ENCODE measurements at places on chromosomes 16 and 17.

- DNase-seq = no peak
Observed at GRCh38 chr17:82963104-82963950, 116.1 kb upstream of the METRNL start.

- no peak for DNase-seq
Observed at GRCh38 chr16:86534779-86535615, 20.0 kb downstream of the MTHFSD start.

GRCh38 chr17:82898976-82899514 is 59.2 kb upstream of the ZNF750 start:
- DNase-seq = no peak

DNA sequence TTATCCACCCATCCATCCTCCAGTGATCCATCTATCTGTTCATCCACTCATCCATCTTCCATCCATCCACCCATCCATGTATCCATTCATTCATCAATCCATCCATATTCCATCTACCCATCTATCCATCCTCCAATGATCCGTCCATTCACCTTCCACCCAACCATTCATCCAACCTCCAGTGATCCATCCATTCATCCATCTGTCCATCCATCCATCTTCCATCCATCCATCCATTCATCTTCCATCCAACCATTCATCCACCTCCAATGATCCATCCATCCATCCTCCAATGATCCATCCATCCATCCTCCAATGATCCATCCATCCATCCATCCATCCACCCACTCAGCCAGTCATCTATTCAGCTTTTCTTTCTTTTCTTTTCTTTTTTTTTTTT is 156.5 kb upstream of the WSCD1 start:
- no peak for DNase-seq

GRCh38 chr17:64998436-64999190 is 57.9 kb downstream of the GNA13 start:
- no peak for DNase-seq

DNA sequence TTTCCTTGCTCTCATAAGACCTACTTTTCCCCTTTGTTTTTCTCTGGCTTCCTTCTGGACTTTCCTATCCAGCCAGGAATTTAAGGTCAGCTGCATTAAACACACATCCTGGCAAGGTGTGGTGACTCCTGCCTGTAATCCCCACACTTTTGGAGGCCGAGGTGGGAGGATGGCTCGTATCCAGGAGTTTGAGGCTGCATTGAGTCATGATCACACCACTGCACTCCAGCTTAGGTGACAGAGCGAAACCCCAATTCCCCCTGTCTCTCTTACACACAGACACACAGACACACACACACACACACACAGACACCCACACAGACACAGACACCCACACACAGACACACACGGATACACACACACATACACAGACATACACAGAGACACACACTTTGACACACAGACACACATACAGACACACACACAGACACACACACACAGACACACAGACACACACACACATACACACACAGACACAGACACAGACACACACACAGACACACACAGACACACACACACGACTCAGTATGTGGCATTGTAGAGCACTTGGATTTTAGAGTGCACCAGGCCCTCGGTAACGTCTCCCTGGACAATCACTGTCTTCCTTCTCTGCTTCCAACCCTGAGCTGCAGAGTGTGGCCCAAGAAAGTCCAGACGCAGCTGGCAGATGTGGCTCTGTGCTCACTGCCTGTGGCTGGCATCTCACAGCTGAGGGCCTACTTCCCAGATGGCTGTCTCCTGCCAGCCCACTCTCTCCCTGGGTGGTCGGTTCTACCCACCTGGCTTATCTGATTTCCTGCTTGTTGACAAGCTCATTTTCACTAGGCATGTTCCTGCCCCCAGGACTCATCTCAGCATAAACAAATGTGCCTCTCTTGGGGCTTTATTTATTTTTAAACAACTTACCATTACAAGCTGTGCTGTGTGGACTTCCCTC is 39.0 kb downstream of the NLRP1 start:
- DNase-seq = no peak

DNA sequence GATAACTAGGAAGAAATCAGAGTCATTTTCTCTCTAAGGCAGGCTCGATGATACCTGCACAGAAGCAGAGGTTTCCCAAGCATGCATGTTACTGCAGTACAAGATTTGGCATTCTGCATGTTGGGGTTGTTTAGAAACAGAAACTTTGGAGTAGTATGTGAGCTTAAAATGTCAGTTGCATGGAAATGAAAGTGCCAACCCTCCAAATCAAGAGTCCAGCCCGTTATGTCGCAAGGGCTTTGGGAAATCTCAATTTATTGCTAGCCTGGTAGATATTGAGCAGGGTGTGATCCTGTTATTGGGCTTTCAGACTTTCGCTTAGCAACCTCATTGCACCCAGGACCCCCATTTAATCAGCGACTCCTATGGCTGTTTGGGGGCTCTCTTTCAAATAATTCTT is 490.8 kb downstream of the MAF start:
- no peak for DNase-seq

GRCh38 chr16:2692251-2692947 is 10.1 kb downstream of the KCTD5 start:
- DNase-seq = no peak

DNA sequence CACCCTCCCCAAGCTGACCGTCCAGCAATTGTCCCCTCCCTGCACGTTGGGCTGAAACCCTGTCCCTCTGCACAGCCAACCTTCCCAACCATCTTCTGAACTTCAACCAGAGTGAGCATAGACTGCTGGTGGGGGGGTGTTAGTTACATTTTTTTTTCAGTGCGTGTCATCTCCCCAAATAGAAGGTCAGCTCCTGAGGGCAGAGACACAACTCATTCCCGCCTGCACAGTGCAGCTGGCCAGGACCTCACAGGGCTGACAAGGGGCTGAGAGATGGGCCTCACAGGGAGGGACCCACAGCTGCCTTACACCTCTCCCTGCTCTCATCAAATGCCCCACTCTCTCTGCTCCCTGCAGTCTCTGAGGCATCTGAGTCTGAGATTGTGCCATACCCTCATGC is 8.4 kb downstream of the SRL start:
- DNase-seq = no peak

DNA sequence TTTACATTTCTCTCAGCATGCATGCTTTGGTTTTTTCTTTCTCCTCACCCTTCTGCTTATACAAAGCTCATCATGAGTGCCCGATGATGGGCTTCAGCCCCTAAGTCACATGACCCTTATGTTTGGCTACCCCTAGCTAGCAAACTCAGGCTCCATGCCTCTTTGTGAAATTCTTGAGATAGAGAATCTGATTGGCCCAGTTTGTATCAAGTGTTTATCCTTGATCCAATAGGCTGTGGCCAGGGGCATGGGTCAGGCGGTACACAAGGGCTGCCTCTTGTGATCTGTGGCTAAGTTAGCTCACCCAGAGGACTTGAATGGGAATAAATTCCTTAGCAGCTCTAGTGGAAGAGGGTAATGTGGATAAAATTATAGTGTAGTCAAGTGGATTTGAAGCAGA is 11.5 kb upstream of the TOX3 start:
- DNase-seq = no peak

DNA sequence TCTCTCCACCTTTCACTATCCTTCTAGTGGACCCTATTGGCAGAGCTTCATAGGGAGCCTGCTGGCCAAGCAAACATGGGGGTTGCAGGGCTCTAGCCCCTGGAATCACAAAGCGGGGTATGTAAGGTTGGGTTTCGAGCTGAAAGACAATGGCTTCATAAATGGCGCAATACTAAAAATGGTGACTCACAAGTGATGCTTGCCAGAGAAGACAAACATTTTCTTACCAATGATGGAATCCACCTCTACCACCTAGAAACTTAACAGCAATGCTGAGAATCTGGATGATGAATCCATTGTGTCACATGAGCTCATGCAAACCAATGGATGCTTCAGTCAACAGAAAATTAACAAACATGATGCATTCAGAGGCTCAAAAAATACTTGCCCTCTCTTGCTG is 375.3 kb upstream of the PSMD7 start:
- no peak for DNase-seq

DNA sequence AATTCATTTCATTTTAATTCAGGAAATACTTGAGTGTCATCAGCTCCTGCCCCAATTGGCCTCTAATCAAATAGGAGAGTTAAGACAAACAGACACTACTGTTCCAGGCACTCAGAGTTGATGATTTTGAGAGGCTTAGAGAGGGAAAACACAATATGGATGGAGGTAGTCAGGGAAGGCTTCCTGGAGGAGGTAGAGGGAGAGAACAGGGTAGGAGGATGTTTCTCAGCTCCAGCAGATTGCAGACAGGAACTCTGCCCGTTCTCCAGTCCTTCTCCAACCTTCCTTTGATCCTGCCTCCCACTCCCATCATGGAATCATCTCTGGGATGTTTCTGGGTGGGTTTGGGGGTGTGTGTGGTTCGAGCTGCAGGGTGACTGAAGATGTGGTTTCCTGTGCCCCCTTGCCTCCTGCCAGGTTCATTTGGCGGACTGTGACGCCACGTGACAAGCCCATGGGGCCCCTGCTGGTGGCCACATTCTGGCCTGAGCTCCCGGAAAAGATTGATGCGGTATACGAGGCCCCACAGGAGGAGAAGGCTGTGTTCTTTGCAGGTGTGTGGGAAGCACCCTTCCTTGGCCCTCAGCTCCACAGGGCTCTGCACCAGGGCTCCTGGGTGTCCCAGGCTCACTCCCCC is 12.2 kb upstream of the LPCAT2 start:
- no peak for DNase-seq

- no peak for DNase-seq
Observed at GRCh38 chr17:46745376-46745775, 73.1 kb downstream of the WNT3 start.

- no peak for DNase-seq
Observed at GRCh38 chr16:23584186-23585076, 11.7 kb downstream of the NDUFAB1 start.

DNA sequence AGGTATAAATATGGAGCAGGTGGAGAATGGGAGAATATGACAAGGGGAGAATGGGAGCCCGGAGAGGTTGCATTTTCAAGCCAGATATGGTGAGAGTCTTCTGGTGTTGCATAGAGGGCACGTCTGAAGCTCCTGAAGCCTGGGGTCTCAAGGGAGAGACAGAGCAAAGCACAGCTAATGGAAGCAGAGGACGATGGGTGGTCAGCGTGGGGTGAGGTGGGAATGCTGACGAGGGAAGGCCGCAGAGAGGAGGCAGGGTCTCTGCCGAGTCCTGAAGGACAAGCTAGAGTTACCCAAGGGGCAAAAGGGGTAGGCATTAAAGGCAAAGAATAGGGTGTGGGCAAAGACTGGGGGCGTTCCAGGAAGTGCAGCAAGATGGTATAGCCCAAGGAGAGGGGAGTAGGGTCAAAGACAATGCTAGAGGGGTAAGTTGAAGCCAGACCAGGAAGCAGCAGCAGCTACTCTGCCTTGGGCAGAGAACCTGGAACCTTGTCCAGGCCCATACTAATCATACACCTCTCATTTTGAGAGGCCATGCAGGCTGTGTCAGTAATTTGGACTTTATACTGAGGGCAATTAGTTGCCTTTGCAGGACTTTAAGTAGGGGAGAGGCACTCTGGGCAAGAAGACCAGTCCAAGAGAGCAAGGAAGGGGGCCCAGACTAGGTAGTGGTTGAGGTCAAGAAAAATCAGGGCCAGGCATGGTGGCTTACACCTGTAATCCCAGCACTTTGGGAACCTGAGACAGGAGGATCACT is 2.7 kb downstream of the OTOP3 start:
- DNase-seq = no peak

DNA sequence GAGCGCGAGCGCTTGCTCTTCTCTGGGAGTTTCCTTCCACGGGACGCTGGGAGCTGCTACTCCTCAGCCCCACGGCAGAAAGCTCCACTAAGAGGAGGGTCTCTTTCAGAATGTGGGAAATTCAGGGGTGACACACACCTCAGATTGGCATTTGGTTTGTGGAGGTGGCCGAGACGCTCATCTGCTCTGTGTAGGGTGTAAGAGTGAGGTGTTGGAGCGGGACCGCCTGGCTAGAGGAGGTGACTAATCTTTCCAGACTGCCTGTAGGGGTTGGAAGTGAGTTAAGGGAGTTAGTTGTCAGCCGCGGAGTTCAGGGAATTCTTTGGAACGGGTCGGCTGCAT is 735 bp downstream of the PSMD11 start:
- no peak for DNase-seq

DNA sequence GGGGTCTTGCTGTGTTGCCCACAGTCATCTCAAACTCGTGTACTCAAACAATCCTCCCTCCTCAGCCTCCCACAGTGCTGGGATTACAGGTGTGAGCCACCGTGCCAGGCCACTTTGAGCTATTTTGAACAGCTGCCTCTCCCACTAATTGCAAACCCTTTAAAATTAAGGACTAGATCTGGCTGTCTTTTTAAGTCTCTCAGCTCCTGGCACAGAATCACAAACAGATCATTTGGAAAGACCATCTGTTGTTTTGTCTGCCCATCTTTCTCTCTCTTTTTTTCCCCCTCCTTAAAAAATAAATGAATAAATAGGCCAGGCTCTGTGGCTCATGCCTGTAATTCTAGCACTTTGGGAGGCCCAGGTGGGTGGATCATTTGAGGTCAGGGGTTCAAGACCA is 10.9 kb upstream of the STAT3 start:
- DNase-seq = no peak

GRCh38 chr16:56320811-56321558 is 104.4 kb downstream of the AMFR start:
- DNase-seq = no peak

DNA sequence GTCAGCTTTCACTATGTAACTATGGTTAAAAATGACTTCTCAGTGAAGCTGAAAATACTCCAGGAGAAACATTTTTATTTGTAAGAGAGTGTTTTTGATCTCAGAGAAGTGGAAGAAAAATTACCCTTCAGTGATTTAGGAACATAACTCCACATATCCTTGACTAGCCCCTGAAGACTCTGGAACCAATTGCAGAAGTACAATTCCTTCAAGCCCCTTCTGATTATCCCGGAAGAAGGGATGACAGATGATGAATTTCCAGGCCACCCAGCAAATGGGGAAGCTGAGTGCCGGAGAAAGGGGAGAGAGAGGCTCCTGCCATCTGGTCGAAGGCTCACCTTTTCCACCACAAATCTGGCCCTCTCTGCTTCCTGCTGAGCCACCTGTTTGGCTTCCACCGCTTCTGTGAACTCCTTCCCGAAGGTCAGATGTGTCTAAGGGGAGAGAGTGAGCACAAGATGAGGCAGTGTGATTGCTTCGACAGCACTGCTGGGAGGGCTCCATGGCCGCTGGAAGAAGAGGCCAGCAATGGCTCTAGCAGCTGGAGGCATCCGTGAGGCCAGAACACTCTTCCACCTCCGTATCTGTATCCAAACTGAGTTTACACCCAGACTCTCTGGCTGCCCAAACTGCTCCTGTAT is 8.1 kb downstream of the PHB1 start:
- no peak for DNase-seq

DNA sequence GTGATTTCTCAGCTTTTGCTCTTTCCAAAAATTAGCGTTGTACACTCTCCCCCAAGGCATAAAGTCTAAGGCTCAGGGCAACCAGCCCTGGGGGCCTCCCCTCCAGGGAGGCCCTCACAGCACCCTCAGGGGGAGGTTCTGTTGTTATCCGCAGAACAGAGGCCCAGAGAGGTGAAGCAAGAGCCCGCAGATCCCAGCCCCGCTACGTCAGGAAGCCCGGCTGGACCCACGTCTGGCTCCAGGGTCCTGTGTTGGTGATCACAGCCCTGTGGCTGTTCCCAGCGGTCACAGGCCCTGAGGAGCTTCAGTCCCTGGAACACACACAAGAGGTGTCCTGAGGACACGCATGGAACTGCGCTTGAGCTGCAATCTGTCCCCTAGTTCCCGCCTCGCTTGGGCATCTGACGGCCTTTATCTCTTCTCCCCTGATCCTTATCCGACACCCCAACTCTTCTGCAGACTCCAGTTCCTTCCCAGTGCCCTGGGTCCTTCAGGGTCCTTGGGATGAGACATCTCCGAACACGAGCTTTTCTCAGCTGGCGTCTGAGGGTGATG is 1.1 kb upstream of the ZG16B start:
- DNase-seq = no peak

Measured in stimulated activated CD8-positive, alpha-beta memory T cell treated with anti-CD3 and anti-CD28 coated beads, Interleukin-7, amount 100 ng/mL, for 1 hour (primary cell).